GDM1 (cell line): ENCODE measurements at places on chromosomes 6 and 20.

- DNase-seq, result no peak
Measured at GRCh38 chr20:21503345-21503744, 10.5 kb downstream of the NKX2-2 start.

DNA sequence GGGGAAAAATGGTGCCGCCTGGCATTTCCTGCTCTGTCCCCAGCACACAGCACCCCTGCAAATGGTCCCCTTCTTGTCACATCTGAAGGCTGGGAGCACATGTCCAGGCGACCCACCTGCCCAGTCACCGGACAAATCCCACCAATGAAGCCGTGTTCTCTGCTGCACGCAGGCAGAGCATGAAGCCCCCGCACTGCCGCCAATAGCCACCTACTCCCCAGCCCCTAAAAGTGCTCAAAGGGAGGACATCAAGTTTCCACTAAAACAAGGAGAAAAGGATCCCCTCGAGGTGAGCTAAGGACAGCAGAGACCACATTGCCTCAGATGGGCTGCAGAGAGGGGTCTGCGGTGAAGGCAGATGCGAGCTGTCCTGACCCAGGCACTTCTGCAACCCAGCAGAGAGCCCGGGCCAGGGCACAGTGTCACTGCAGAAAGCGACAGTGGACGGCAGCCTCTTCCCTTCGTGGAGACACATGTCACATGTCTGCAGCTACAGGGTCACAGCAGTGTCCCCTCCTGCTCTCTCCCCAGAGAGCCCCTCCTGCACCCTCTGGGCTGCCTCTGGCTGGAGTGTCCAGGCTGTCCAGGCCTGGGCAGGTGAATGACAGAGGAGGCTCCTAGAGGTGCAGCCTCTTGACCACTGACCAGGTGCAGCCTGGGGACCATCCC is 221.5 kb downstream of the PREX1 start:
- no peak for DNase-seq

DNA sequence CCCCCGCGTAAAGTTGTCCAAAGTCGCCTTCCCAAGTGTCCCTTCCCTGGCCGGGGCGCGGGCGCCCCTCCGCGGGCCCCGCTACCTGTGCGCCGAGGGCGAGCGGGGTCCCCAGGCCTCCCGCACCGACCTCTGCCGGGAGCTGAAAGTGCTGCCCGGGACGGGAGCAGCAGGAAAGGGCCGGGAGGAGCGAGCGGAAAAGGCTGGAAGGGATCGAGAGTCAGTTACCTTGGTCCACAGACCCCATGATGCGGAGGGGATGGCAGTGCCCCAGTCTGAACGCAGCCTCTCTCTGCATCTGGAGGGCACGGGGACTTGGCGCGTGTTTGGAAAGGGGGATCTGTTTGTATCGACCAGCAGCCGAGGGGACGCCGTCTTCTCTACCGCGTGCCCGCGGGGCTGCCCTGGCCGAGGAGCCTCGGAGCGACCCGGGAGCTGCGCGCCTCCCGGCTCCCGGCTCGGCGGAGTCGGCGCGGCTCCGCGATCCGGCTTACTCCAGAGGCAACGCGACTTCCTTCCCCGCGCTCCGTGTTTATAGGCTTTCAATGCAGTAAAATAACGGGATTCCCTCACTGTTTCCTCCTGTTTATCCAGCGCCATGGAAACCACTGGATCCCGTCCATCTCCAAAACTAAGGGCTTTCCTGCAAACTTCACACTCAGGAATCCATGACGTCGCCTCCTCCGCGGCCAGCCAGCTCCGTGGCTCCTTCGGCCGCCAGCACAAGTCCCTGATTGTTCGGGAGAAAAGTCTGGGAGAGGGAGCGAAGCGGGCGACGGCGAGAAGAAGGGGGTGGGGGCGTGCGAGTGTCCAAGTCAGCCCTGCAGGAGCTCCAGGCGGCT is 20.0 kb upstream of the NFATC2 start:
- DNase-seq, result no peak

GRCh38 chr6:56359201-56359899 is 112.0 kb upstream of the COL21A1 start:
- peak; percentile 10 for DNase-seq

- DNase-seq, result no peak
Measured at GRCh38 chr20:419556-420165, 11.6 kb downstream of the RBCK1 start.
